ENCODE measurements at places on chromosomes 3 and 15.

DNA sequence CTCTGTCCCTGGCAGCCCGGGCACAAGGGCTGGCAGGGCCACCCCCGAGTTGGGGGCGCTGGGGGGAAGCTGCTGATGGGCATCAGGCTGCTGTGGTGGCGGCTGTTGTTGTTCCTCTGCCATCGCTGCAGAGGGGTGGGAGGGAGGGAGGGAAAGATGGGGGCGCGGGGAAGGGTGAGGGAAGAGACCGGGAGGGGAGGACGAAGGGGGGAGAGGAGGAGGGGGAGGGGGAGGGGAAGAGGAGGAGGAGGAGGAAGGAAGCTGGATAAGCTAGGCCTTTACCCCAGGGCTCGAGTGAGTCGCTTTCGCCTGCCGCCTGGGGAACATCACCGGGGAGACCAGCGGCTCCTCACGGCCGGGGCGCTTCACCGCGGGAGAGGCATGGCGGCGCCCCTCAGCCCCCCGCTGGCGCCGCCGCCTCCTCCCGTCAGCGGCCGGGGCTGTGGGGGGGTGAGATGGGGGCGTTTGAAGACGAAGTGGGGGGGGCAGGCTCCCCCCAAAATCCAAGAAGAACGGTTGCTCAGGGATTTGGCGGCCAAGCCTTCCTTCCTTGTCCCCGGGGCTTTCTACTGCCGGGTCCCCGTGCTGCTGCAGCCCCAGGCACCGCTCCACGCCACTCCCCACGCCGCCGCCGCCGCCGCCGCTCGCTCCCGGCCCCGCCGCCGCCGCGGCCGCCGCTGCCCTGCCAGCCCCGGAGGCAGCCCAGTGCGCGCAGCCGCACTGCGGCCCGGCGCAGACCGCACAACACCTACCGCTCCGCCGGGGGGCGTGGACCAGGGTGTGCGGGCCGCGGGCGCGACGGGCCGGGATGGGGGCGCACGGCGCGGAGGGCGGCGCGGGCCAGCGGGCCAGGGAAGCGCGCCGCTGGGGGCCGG, at the start of gene RFX7:
Gene RFX7, minus strand, starts transcription at position 717 of the 875 bp plus-strand sequence. Its CDS starts 594 bp downstream, at position 123.
- peak; percentile 29 for DNase-seq

GRCh38 chr3:71168880-71169411, 414.6 kb downstream of the FOXP1 start:
- DNase-seq = no peak

GRCh38 chr15:85419161-85419560, 38.8 kb downstream of the AKAP13 start:
- no peak for DNase-seq

- DNase-seq = no peak
Observed at GRCh38 chr3:7696320-7696719, 805.3 kb upstream of the LMCD1 start.

DNA sequence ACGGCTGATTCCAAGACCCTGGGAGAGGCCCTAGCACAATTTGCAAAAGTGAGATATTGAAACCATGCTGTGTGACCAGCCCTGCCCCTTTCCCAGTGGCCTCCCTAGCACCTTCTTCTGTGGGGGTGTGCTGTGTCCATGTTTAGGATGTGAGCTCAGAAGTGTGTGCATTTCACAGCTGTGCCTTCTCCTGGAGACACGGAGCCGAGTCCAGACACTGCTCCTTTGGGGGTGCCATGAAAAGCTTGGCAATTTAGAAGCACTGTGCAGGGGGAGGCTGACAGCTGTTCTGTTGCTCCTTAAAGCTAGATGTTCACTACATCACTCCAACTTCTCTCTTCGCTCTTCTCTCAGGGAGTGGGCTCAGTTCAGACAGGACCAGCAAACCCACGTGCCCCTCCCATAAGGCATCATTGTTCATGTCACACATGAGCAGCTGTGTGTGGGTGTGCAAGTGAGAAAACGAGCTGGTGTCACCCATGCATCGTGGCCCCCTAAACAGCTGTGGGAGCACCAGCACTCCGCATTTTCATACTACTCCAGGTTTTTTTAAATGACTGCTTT, 492.6 kb downstream of the GABRG3 start:
- no peak for DNase-seq

DNA sequence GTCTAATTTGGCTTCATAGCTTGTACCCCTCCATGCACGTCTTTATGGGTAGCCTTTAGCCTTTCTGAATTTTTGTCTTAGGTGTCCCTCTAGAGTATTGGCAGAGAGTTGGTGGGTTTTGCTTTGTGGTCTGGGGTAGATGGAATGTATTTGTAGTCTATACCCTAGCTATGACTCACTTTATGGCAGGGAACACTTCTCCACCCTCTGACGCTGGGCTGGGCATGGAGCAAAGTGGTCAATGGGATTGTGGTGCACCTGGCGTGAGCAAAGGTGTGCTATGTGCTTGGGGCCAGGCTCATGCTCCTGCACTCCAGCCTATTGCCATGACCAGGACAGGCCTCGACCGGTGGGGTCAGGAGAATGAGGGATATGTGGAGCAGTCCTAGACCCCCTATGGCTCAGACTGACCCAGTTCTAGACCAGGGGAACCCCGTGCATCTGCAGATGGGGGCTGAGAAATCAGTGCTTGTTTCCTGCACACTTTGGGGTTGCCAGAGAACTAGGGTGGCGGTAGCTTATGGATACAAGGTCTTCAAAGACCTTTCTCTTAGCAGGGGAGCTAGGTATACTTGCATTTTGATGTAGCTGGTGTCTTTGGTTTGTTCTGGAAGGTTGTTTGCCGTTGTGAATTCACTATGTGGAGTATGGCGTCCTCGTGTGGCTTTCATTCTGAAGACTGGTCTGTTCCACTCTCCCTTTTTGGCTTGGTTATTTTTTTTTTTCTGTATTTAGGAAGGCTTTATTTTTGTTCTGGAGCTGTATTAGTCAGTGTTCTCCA, 49.4 kb upstream of the RPL32 start:
- no peak for DNase-seq

DNA sequence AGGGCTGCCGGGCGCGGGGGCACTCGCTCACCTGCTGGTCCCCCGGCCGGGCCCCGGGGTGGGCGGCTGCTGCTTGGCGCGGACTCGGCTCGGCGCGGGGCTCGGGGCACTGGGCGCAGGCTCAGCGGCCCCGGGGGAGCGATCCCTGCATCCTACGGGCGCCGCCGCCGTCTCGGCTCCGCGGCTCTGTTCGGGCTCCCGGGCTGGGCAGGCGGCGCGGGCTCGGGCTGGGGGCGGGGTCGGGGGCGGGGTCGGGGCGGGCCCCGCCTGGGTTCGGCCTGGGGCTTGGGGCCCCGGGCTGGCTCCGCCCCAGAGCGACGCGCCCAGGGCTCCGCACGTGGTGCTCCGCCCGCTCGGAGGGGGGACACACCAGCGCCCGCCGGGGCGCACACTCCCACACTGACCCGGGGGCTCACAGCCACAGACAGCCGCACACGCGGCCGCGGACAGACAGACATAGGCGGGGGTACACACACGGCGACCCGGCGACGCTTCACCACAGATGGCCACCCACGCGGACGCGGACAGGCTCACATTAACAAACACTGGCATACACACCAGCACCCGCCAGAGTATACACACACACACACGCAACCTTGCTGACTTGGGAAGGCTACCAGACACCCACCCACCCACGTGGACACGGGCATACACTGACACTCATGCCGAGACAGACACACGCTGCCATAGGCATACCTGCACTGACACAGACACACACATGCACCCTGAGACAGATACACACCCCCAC, at the start of gene SCN5A:
Gene SCN5A, minus strand, starts transcription at position 188 of the 748 bp plus-strand sequence. CDS start 16,380 bp downstream, outside the sequence.
- DNase-seq = no peak

- DNase-seq = no peak
Observed at GRCh38 chr3:10408680-10409079, 87.8 kb upstream of the SEC13 start.

DNA sequence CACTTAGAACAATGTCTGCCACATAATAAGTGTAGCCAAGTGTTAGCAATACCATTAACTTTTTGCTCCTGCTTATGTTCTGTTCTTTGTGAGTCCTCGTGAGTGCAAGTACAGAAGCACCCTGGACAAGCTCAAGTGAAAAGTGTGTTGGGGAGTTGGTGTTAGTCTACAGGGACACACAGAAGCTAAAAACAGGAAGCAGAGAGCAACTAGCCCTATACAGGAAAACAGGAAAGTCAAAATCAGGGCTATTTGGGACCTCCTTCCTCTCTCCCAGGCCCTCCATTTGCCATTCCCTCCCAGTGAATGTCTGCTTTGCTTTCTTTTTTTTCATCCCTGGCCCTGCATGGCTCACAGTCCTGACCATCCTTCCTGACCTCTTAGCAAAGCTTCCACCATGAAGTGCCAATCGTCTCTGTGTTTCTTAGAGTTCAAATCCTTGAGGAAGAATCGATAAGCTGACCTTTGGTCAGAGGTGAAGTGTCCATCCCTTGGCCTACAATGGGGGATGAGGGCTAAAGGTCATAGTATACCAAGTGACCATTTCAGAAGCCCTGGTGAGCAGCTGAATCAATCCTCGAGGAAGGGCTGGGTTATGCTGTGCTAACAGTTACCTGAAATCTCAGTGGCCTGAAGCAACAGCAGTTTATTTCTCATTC, 328.2 kb downstream of the SHQ1 start:
- no peak for DNase-seq

DNA sequence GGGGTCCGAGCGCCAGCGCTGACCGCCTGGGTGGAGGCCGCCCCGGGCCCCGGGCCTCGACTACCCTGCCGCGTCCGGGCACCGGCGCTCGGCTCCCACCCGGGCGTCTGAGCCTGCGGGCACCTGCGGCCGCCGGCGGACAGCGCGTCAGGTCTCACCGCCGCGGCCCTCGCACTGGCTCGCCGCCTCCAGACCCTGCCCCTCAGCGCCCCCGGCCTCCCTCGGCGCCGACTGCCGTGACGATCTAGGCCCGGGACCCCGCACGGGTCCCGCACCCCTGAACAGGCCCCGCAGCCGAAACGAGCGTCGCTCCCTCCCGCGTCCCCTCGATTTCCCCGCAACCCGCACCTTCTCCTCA, 297 bp downstream of the PRC1 start:
- DNase-seq = no peak

GRCh38 chr3:153970047-153970446, 151.1 kb upstream of the ARHGEF26 start:
- DNase-seq = no peak

GRCh38 chr3:41364736-41365135, 165.4 kb downstream of the CTNNB1 start:
- DNase-seq = no peak

GRCh38 chr3:172461530-172462138, 13.4 kb upstream of the GHSR start:
- DNase-seq = no peak

DNA sequence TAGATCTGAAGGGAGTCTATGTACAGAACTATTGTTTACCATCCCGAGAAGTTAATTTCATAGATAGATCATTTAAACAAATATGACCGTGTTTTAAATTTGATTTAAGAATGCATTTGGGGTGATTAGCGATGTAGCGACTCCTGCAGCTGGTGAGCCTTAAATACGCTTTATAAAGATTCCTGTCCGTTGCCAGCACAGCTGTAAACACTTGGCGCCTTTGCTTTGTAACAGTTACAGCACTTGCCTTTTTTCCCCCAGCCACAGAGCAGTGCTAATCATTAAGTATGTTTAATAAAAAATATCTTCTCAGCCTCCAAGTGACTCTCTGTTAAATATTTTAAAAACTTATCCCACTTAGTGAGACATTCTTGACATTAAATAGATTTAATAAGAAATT, 333.8 kb downstream of the FEZF2 start:
- DNase-seq = no peak

DNA sequence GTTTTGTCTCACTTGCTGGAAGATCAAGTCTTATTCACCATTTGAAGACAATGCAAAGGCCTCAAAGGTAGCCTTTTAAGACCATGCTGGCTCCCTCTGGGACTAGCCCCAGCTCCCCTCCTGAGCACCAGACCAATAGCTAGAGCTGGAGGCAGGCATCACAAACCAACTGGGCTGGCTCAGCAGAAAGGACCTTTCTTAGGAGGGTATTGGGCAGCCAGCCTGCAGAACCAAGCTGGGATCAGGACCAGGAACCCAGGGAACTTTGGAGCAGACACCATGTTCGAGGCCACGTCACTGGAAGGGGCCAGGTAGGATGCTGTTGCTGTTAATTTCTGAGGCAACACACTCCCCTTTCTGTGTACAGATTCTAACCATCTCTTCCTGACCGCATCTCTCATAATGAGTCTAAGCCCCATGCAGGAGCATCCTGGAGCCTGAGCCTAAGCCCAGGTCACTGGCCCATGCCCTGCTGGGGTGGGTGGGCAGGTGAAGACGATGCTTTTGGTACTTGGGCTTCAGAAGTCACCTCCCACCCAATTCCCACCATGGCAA, 81.4 kb upstream of the KLF13 start:
- no peak for DNase-seq

- no peak for DNase-seq
Observed at GRCh38 chr15:64535460-64536243, 75.3 kb downstream of the ZNF609 start.

DNA sequence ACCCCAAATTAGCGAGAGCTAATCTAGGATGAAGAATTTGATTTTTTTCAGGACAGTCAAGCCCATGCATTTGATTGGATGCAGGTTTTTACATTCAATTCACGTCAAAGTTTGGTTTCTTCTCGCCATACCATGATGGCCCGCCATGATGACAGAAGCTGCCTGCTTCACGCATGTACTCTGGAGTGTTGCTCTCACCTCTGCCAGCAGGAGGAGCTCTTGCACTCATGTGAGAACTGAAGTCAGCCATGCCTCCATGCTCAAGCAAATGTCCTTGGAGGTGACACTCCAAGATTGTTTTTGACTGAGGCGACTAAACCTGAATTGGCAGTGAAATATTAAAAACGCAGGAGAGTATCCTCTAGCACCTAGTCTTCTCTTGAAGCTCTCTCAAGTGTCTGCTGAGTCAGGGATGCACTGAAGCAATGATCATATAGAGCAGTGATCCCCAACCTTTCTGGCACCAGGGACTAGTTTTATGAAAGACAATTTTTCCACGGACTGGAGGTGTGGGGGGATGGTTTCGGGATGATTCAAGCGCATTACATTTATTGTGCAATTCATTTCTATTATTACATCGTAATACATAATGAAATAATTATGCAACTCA, 120.9 kb downstream of the SAMMSON start:
- peak; percentile 18 for DNase-seq

DNA sequence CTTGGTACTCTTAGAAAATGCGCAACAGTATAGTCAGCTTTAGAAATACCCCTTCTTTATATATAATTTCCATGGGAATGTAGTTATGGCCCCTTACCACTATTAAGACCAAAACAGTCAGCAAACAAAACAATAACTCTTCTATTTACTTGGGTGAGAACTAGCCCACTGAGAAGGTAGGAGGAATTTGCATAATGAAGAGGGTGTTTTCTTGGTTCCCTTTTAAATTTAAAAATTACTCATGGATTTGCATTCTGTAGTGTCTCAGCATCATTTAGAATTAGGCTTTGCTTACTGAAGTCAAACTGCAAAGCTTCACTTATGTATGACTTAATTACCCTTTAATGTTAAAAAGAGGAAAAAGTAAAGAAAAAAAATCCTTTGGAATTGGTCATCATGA, 350.8 kb downstream of the PTPRG start:
- no peak for DNase-seq

DNA sequence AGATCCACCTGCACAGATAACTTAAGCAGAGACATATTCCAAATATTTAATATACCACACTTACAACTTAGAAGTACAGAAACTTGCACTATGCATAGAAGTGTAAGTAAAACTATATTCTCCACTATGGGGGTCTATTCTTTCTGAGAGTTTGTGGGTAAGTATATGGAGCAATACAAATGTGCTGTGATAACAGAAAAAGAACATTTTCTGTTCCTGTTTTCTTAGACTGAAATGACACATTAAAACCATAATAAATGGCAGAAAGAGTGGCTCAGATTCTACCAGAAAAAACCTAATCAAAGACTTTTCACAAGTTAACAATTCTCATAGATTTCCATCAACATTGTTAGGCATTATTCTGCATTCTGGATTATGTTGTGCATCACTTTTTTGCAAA, 96.6 kb upstream of the WNT7A start:
- no peak for DNase-seq

All from kidney epithelial cell (primary cell).